ENCODE measurements at places on chromosomes 12 and 14. TPM values are rescaled to one million over a fixed set of nuclear protein-coding genes. Genes with fewer than 3 reads are reported as not detected.

- H3K36me3 ChIP-seq = peaks cover 17% of the 10 kb centered on the region
- H3K4me3 ChIP-seq = no peak overlapping the region
- no peak for DNase-seq
Measured at GRCh38 chr14:74569387-74569786, 42.6 kb downstream of the LTBP2 start.

SMAGP gene
- 26.2 TPM for total RNA-seq

- peaks cover 2% of the 10 kb centered on the region for H3K36me3 ChIP-seq
- no peak overlapping the region for H3K27ac ChIP-seq
- DNase-seq = no peak
- no peak overlapping the region for H3K4me3 ChIP-seq
- H3K4me1 ChIP-seq = peaks cover 3% of the 10 kb centered on the region
Measured at GRCh38 chr14:50823762-50824636, 7.0 kb downstream of the NIN start.

DNA sequence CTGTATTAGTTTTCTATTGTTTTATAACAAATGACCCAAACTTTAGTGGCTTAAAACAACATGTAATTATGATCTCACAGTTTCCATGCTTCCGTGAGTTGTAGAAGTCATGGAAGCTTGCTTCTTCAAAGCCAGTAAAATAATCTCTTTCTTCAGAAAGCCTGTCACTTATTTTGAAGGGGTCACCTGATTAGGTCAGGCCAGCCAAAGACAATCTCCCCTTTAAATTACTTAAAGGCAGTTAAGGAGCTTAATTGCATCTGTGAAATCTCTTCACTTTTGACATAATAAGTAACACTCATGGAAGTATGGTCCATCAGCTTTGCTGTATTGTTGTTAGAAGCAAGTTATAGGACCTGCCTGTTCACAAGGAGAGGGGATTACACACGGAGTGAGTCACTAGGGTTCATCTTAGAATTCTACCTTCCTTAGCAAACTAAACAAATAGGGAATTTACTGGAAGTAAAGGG lies 89.8 kb downstream of the FAR2 start:
- no peaks in the 10 kb centered on the region for H3K36me3 ChIP-seq
- no peak overlapping the region for H3K4me3 ChIP-seq
- H3K27ac ChIP-seq = peak overlapping the region; percentile 69

GRIP1 gene
- 1.2 TPM for total RNA-seq

GRCh38 chr12:3147260-3147659 lies 70.1 kb downstream of the TSPAN9 start:
- H3K27me3 ChIP-seq = no peaks in the 10 kb centered on the region
- no peak overlapping the region for H3K27ac ChIP-seq
- peaks cover 21% of the 10 kb centered on the region for H3K4me1 ChIP-seq
- no peak for DNase-seq
- no peaks in the 10 kb centered on the region for H3K36me3 ChIP-seq

DNA sequence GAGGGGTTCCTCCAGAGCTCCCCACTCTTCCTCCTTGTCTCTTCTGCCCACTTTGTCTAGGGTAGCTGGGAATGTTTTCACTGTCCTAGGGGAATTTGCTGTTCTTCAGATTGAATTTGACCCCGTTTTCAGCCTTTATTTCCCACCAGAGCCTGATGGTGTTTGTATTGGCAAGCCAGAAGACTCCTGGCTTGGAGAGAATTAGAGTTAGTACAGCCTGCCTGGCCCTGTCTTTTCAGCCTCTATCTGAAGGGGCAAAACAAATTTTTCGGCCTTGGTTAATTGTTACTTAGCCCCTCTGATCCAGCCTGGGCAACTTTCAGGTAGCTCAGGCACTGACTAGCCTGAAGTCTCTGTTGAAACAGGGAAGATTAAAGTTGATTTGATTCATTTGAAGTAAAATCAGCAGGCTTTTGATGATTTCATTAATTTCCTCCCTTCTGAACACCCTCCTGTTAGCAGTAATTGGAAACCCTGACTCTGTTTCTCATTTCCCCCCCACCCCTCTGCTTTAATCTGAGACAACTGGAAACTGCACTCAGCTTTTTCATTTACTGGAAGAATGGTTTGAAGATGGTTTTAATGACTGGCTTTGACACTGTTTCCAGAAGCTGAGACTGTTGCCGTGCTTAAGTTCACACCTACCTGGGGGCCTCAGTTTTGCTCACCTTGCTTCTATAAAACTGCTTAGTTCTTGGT lies 63.3 kb downstream of the SUSD6 start:
- H3K4me1 ChIP-seq = no peaks in the 10 kb centered on the region
- peak; percentile 64 for DNase-seq
- no peak overlapping the region for H3K4me3 ChIP-seq
- H3K27ac ChIP-seq = no peak overlapping the region
- H3K36me3 ChIP-seq = no peaks in the 10 kb centered on the region

DNA sequence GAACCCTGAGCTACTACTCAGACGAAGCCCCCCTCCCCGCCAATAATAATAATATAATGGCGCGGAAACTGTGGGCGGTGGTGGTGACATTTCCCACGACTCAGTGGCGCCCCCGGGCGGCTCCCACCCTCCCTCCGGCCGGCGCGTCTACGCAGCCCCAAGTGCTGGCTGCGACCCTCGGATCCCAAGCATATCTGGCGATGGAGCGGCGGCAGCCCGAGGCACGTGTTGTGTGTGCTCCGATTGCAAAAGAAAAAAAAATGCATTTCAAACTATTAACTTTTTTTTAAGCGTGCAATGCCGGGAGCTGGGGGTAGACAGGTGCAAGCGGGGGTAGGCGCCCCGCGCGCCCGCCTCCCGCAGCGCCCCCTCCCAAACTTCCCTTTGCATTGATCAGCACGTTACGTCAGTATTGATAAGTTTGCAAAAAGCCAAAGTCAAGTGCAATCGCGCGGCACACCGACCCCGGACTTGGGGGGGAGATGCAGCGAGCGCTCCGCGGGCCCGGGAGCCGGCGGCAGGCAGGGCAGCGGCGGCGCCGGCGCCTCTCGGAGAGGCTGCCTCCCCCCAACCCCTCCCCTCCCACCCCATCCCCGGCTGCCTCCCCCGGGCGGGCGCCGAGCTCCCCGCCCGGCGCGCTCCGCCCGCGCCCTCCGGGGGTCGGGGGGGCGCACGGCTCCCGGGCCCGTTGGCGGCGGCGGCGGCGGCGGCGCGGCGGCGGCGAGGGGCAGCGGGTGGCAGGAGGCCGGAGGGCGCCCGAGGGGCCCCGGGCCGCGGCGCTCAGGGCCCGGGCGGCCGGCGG lies 113.1 kb upstream of the MYL2 start:
- no peak overlapping the region for H3K4me3 ChIP-seq
- DNase-seq = no peak
- no peak overlapping the region for H3K27ac ChIP-seq
- peaks cover 77% of the 10 kb centered on the region for H3K27me3 ChIP-seq
- H3K4me1 ChIP-seq = no peaks in the 10 kb centered on the region
- H3K36me3 ChIP-seq = no peaks in the 10 kb centered on the region

TMPRSS12 gene
- not detected for total RNA-seq

- no peak for DNase-seq
- no peaks in the 10 kb centered on the region for H3K4me1 ChIP-seq
- no peaks in the 10 kb centered on the region for H3K36me3 ChIP-seq
- H3K27me3 ChIP-seq = no peaks in the 10 kb centered on the region
- no peak overlapping the region for H3K27ac ChIP-seq
- no peak overlapping the region for H3K4me3 ChIP-seq
Measured at GRCh38 chr14:47327336-47327735, 348.1 kb downstream of the MDGA2 start.

DNA sequence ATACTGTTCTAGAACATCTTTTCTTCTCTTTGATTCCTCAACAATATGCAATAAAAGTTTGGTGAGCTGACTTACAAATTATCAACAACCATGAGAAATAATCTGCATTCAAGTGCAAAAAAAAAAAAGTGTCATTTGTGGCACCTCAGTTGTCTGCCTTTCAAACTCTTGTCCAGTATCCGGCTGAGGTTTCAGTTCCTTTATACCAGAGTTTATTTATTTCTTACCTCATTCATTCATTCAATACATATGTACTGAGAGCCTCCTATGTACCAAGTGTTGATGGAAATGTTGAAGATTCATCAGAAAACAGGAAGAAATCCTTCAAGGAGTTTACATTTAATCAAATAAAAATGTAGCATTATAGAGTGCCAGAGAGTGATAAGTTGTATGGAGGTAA lies 484.1 kb downstream of the RMST start:
- no peak for DNase-seq
- H3K36me3 ChIP-seq = no peaks in the 10 kb centered on the region
- no peaks in the 10 kb centered on the region for H3K4me1 ChIP-seq
- no peak overlapping the region for H3K27ac ChIP-seq
- no peaks in the 10 kb centered on the region for H3K27me3 ChIP-seq

- H3K4me3 ChIP-seq = no peak overlapping the region
- peaks cover 18% of the 10 kb centered on the region for H3K4me1 ChIP-seq
- peak; percentile 40 for DNase-seq
- H3K36me3 ChIP-seq = no peaks in the 10 kb centered on the region
- no peaks in the 10 kb centered on the region for H3K27me3 ChIP-seq
Measured at GRCh38 chr12:111748151-111748672, 18.5 kb upstream of the ALDH2 start.

- no peak overlapping the region for H3K4me3 ChIP-seq
- no peaks in the 10 kb centered on the region for H3K36me3 ChIP-seq
- no peaks in the 10 kb centered on the region for H3K27me3 ChIP-seq
- no peak for DNase-seq
Measured at GRCh38 chr12:90473831-90474230, 481.1 kb downstream of the CCER1 start.

STON2 gene
- not detected for total RNA-seq

GRCh38 chr12:26264215-26264838 lies 69.0 kb downstream of the SSPN start:
- DNase-seq = no peak
- no peaks in the 10 kb centered on the region for H3K36me3 ChIP-seq
- no peaks in the 10 kb centered on the region for H3K4me1 ChIP-seq
- H3K27ac ChIP-seq = no peak overlapping the region

GRCh38 chr12:94951071-94951934 lies 52.2 kb downstream of the NDUFA12 start:
- H3K27ac ChIP-seq = no peak overlapping the region
- H3K36me3 ChIP-seq = no peaks in the 10 kb centered on the region
- peaks cover 10% of the 10 kb centered on the region for H3K4me1 ChIP-seq
- DNase-seq = no peak
- no peak overlapping the region for H3K4me3 ChIP-seq
- H3K27me3 ChIP-seq = no peaks in the 10 kb centered on the region

GRCh38 chr14:71362920-71363584 lies 455.8 kb downstream of the PCNX1 start:
- H3K27ac ChIP-seq = no peak overlapping the region
- no peak for DNase-seq
- no peaks in the 10 kb centered on the region for H3K36me3 ChIP-seq
- H3K4me1 ChIP-seq = peaks cover 4% of the 10 kb centered on the region
- no peak overlapping the region for H3K4me3 ChIP-seq
- no peaks in the 10 kb centered on the region for H3K27me3 ChIP-seq

GRCh38 chr14:72129291-72129690 lies 197.1 kb downstream of the RGS6 start:
- H3K4me1 ChIP-seq = no peaks in the 10 kb centered on the region
- H3K36me3 ChIP-seq = no peaks in the 10 kb centered on the region
- H3K27me3 ChIP-seq = no peaks in the 10 kb centered on the region

SERPINA3 gene
- not detected for total RNA-seq

KRT73 gene
- not detected for total RNA-seq

- H3K4me1 ChIP-seq = no peaks in the 10 kb centered on the region
- H3K4me3 ChIP-seq = no peak overlapping the region
- no peak overlapping the region for H3K27ac ChIP-seq
- no peak for DNase-seq
- H3K27me3 ChIP-seq = no peaks in the 10 kb centered on the region
- H3K36me3 ChIP-seq = peaks cover 11% of the 10 kb centered on the region
Measured at GRCh38 chr14:102873546-102874061, 48.9 kb upstream of the AMN start.

DNA sequence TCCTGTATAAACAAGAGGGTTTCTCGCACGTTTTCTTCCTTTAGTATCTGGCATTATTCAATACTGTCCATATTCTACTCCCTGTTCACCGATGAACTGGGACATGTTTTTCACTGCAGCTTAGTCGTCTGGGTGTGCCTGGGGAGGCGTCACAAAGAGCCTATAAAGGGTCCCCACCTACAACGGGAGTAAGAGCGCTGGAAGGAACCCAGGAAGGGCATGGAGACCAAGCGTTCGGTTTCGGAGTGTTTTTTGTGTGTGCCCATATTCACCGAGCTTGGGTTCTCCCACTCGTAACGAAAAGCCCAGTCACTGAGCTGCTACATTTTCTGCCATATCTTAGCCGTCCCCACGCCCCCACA lies 592 bp upstream of the USP15 start:
- no peaks in the 10 kb centered on the region for H3K27me3 ChIP-seq
- H3K36me3 ChIP-seq = no peaks in the 10 kb centered on the region
- peaks cover 19% of the 10 kb centered on the region for H3K4me1 ChIP-seq
- peak overlapping the region; percentile 71 for H3K27ac ChIP-seq
- peak overlapping the region; percentile 93 for H3K4me3 ChIP-seq
- DNase-seq = no peak

- H3K4me3 ChIP-seq = no peak overlapping the region
- H3K27me3 ChIP-seq = no peaks in the 10 kb centered on the region
- H3K27ac ChIP-seq = no peak overlapping the region
- H3K4me1 ChIP-seq = peaks cover 10% of the 10 kb centered on the region
- H3K36me3 ChIP-seq = no peaks in the 10 kb centered on the region
Measured at GRCh38 chr12:50261654-50262053, 21.7 kb downstream of the LIMA1 start.

GRCh38 chr12:93608313-93608712 lies 35.8 kb downstream of the SOCS2 start:
- no peaks in the 10 kb centered on the region for H3K4me1 ChIP-seq
- DNase-seq = no peak
- no peak overlapping the region for H3K4me3 ChIP-seq
- H3K27ac ChIP-seq = no peak overlapping the region
- H3K27me3 ChIP-seq = peaks cover 26% of the 10 kb centered on the region

DNA sequence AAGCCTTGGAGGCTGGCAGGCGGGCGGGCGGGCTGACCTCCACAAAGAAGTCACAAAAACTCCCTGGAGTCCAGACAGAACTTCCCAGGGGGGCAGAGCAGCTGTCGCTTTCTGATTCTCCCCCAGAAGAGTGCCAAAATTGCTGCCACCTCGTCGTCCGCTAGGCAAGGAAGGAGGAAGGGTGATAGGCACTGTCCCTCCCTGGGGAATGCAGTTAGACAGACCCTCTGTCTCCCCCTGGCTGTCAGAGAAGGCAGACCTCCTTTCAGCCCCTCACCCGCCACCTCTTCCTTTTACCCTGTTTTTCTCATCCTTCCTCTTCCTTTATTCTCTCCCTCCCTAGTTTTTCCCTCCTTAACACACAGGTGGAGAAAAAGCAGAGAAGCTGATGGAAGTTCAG lies 18.7 kb downstream of the GRIN2B start:
- no peaks in the 10 kb centered on the region for H3K27me3 ChIP-seq
- H3K36me3 ChIP-seq = no peaks in the 10 kb centered on the region
- no peaks in the 10 kb centered on the region for H3K4me1 ChIP-seq
- DNase-seq = no peak

- no peak for DNase-seq
- peaks cover 3% of the 10 kb centered on the region for H3K27me3 ChIP-seq
- H3K4me1 ChIP-seq = peaks cover 10% of the 10 kb centered on the region
- no peaks in the 10 kb centered on the region for H3K36me3 ChIP-seq
- H3K4me3 ChIP-seq = no peak overlapping the region
Measured at GRCh38 chr14:50967790-50968189, 23.5 kb upstream of the PYGL start.
